ENCODE measurements at places on chromosomes 16 and 17.
A peak's percentile ranks its signal among the peaks of the same experiment; 100 is the strongest.

- DNase-seq: no peak
These were observed 2.0 kb downstream of the PRSS33 start for GRCh38 chr16:2785101-2785991.

- no peak for DNase-seq
These were observed 1.2 kb upstream of the TMEM88 start for GRCh38 chr17:7853691-7854038.

- DNase-seq: no peak
These were observed 15.6 kb upstream of the ABCC1 start for GRCh38 chr16:15933781-15934180.

DNA sequence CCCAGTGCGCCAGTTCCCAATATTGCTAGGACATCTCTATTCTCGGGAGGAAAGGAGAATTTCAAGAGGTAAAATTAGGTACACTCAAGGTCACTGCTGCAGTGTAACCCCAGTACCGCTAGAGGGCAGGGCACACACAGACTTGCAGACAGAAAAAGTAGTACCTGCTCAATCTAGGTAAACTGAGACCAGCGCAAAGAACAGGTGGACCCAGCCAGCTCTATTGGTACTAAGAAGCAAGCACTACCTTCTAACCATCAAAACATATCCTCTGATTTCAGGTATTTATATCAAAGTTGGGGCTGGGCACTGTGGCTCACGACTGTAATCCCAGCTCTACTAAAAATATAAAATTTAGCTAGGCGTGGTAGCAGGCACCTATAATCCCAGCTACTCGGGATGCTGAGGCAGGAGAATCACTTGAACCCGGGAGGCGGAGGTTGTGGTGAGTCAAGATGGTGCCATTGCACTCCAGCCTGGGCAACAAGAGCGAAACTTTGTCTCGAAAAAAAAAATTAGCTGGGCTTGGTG, 3.6 kb upstream of the WDR81 start:
- DNase-seq: peak; percentile 86

- DNase-seq: no peak
These were observed 56.9 kb upstream of the LGALS9 start for GRCh38 chr17:27573971-27574525.

DNA sequence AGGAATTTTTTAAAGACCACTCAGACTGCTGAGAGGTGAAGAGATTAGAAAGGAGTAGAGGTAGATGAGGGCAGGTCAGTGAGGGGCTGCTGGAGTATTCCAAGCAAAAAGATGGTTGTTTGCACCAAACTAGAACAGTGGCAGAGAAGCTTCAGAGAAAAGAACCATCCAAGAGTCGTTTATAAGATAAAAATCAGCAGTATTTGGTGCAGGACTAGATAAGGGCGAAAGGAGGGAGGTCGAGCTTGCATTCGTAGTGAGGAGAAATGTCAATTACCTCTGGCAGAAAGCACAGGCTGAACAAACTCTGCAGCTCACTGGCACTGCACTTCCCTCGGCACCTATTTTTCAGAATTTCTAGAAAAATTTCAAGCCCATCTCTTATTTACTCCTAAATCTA, 9.6 kb downstream of the TEX2 start:
- no peak for DNase-seq

- DNase-seq: no peak
These were observed 77.8 kb downstream of the RTN4RL1 start for GRCh38 chr17:1947229-1947742.

GRCh38 chr16:57535680-57536305, 578 bp downstream of the CCDC102A start:
- DNase-seq: peak; percentile 97

DNA sequence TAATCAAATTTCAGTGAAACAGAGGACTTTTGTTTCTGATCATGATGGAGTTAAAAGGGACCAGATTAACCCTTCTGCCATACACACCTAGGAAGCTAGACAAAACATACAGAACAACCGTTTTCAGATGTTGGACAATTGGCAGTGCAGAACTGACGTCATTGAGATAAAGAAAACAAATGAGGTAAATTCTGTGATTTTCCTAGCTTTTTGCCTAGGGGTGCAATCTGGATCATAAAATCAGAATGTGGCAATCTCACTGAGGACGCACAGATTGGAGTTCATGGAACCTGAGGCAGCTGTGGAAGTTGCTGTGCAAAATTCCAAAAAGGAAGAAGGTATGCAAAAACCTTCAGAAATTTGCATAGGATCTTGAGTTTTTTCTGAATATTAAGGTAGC, 15.0 kb upstream of the USP32 start:
- DNase-seq: no peak

GRCh38 chr16:80947239-80947638, 59.4 kb downstream of the CMC2 start:
- DNase-seq: no peak

- no peak for DNase-seq
These were observed 4.3 kb upstream of the KRTAP3-1 start for GRCh38 chr17:41013181-41013580.

DNA sequence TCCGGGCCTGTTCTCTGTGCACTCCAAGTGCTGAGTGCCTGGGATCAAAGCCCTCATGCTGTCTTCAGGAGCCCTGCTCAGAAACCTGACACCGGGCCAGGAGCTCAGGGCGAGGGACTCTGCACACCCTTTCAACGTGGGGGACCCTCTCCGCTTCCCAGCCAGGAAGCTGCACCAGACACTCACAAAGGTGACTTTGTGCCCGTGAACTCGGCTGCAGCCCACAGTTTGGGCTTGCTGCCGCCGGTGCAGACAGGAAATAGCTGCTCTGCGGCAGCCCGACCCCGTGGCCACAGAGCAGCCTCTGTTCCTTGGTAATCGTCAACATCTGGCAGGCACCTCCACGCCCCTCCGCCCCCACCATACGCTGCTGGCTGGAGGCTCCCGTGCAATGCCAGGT, 93.4 kb upstream of the METRNL start:
- no peak for DNase-seq

DNA sequence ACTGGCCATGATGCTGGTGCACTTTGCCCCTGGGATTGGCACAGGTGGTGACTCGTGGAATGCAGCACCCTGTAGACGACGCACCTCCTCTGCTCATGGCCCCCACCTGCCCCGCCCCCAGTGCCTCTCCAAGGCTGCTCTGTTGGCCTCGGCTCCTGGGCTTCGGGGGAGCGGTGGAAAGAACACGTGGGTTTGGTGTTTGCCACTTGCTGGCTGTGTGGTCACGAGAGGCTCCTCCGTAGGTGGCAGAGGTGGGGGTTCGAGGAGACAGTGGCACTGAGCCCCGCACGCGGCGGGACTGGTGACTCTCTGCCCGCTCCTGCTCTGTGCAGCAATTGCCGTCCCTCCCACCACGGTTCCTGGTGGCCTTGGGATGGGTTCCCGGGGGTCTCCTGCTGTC, 82.8 kb upstream of the ZNF750 start:
- DNase-seq: no peak

- DNase-seq: no peak
These were observed 85.6 kb downstream of the MSI2 start for GRCh38 chr17:57341611-57342540.

DNA sequence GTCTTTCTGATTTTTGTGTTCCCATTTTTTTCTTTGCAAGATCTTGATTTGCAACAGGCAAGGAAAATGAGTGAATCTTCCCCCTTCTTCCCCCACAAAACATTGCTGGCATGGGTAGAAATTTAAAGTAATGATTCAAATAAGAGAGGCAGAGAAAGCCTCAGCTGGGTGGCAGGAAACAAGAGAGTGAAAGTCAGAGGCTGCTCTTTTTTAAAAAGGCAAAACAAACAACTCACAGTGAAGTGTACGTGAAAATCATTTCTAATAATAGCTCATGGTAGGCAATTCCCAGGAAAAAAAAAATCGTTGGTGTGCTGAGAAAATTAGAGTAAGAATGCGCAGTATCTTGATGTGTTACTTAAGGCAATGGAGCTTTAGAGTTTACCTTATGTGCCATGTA, 229.5 kb downstream of the FTO start:
- no peak for DNase-seq

- no peak for DNase-seq
These were observed 2.7 kb downstream of the PPP1R1B start for GRCh38 chr17:39629494-39629880.

DNA sequence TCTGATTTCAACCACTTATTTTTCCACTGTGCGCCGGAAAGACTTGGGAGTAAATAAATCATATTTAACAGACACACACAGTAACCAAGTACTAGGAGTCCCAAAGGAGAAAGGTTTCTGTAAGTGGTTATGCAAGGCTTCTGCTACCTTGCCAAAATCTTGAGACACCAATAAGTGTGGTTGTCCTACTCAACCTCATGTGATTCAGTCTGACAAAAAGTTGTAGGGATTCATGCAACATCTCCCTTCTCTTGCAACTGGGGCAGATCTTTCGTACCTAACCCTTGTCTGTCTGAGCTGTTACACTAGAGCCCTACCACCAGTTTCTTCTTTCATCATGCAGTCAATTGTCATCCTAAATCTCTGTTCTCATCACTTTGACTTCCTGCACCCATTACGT, 69.9 kb upstream of the NUDT7 start:
- DNase-seq: no peak

- no peak for DNase-seq
These were observed 37.9 kb downstream of the SIAH1 start for GRCh38 chr16:48347191-48347865.

GRCh38 chr17:29049541-29050145, 6.7 kb downstream of the PIPOX start:
- DNase-seq: no peak

DNA sequence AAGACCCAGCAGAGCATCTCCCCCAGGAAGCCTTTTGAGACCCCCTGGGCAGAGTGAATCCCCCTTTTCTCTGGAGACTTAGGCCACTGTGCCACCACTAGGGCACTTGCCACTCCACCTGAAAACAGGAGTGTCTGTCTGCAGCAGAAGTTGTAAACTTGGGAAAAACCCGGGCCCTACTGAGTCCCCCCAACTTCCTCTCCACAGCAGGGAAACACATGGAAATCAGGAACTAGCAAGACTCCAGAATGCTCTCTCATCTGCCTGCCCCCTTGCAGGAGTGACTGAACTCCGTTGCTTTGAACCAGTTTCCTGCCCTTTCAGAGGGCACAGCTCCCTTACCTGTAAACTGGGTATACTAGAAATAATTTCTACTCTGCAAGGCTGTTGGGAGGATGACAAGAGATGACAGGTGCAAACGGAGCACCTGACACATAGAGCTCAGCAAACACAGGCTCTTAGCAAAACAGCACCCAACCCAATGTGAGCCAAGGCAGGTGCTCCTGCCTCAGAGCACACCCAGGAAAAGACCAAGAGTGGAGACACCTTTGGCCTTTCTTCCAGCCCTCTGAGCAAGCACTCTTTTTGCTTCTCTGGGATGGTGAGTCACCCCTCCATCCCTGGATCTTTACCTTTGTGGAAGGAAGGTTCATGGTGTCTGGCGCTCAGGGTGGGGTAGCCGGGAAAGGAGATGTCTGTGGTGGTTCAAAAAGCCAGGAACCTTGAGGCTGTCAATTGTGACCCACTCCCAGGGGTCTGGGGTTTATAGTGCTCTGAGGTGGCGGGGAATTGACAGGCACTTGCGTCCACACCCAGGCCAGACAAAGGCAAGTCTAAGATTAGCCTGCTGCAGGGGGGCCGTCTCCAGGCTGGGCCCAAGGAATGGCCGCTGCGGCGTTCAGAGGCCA, at the start of gene HCRT:
Gene HCRT, minus strand, starts transcription at position 740 of the 908 bp plus-strand sequence. Its CDS starts 87 bp downstream, at position 653.
- no peak for DNase-seq

DNA sequence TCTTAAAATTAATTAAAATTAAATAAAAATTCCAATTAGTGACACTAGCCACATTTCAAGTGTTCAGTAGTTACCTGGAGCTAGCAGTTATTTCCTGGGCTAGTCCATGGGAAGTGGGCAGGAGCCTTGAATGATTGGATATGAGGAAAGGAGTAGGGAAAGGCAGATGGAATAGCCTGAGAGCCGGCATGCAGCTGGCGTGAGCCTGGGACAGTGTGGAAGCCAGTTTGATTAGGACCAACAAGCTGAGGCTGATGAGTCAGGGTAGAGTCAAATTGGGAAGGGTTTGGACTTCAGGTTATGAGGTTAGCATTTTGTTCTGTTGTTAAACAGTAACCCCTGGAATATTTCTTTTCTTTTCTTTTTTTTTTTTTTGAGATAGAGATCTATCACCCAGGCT, 15.3 kb upstream of the GNA13 start:
- no peak for DNase-seq

DNA sequence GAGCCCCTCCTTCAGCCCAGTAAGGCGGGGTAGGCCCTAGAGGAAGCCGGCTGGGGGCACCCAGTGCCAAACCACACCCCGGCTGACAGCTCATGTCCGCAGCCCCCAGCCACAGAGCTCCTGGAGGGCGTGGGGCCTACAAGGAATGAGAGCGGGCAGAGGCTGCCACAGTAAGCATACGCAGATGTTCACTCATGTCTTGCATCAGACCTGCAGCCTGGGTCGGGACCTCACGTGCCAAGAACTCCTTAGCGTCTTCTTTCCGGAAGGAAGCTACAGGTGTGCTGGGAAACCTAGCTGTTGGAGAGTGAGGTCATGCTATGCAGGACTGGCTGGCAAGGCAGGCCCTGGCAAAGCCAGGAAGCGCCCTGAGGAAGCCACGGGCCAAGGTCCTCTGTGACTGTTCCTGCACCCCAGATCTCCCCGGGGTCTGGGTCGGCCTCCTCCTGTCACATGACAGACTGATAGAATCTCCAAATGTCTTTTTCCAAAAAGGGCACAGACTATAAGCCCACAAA, 1.6 kb downstream of the ZNF598 start:
- peak; percentile 56 for DNase-seq

DNA sequence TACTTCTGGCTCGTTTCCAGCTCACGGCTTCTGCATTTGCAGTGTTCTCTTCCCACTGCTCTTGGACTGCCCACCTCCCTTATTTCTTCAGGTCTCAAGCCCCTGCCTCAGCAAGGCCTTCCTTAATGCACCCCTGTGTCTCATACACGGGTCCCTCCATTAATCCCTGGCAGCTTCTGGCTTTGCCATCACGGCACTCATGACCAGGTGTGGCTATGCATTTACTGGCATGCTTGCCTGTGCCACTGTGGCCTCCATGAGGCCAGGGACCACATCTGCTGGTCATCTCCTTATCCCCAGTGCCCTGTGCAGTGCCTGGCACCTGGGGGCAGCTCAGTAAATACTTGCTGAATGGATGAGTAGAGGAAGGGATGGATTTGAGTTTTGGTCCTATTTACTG, 114.1 kb downstream of the C16orf78 start:
- DNase-seq: no peak

GRCh38 chr16:75085556-75085955, 31.0 kb downstream of the LDHD start:
- no peak for DNase-seq

GRCh38 chr17:75875182-75875939, 3.0 kb downstream of the TRIM47 start:
- no peak for DNase-seq

GRCh38 chr17:80706463-80706867, 161.8 kb downstream of the RPTOR start:
- DNase-seq: no peak

All from GM12865 (cell line).